ENCODE measurements at places on chromosomes 5 and 9.

- no peak for DNase-seq
These were observed 72.8 kb downstream of the TLE4 start for GRCh38 chr9:79644601-79645000.

GRCh38 chr9:114061292-114061691, 16.8 kb downstream of the AMBP start:
- DNase-seq: no peak

GRCh38 chr9:119873877-119874276, 504.6 kb upstream of the BRINP1 start:
- no peak for DNase-seq

DNA sequence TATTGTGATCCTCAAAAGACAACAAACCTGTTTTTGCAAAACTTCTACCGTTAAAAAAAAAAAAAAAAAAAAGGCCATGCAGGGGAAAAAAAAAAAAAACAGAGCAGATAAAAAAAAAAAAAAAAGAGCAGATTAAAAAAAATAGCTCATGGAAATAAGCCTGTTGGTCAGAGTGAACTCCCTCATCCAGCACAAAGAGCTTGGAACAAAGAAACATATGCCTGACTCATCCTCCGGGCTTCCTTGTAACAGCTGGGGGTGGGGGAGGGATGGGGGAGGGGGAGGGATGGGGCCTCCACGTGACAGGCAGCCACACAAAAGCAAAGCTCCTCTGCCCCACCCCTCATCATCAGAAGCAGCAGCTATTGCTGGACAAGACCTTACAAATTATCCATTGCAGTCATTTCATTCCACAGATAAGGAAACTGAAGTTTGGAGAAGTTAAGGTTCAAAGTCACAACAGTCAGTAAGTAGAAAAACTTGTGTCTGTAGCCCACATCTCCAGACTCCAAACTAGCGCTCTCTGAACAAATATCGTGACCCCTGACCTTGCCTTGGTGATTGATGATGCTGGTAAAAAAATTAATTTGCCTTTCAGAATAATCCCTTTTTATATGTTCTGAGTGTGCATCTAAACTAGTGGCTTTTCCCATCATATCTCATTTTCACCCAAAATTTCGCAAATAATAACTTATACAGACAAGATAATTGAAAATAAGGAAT, 38.9 kb downstream of the SLC35D2 start:
- DNase-seq: no peak

DNA sequence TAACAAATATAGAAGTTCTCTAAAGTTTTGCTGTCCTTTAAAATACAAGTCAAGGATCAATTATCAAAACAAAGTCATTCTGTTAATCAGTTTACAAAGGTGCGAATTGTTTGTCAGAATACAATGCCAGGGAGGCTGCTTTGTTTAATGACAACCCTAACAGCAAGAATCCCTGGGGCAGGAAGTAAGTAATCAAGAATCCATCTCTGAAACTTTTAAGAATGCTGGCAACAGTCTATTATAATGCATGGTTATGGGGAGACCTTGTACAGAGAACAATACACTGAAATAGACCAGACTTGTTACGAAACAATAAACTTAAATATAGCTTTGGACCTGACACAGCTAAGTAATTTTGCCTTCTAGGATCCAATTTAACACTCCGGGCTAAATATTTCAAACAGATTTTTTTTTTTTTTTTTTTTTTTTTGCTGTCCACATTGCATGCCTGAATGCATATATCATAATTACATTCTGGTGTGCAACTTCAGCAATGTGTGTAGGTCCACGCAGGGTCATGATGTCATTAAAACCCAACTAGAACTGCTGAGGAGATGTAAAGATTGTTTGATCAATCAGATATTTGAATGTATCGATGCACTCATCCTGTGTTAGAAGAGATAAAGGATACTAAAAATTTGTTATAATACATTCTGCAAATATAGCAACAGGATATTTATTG, 421.3 kb downstream of the CETN3 start:
- DNase-seq: no peak

GRCh38 chr9:37611961-37612360, 19.6 kb upstream of the TOMM5 start:
- no peak for DNase-seq

DNA sequence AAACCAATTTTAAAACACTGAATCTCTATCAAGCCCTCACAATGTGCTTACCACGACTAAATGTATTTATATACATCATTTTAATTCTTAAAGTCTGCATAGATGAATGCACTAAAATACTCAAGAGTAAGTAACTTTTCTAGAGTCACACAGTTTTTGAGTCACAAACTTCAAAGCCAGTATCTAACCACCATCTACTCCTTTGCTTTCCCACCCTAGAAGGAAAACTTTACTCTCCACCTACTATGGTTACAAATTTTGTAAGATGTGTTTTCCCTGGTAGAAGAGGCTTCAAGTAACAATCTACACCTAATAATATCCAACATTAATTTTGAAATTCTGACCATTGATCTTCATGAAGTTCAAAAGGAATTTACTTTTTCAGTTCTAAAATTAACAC, 18.7 kb downstream of the ZFAND5 start:
- DNase-seq: no peak

- DNase-seq: no peak
These were observed 60.3 kb upstream of the PARP8 start for GRCh38 chr5:50606179-50606578.

DNA sequence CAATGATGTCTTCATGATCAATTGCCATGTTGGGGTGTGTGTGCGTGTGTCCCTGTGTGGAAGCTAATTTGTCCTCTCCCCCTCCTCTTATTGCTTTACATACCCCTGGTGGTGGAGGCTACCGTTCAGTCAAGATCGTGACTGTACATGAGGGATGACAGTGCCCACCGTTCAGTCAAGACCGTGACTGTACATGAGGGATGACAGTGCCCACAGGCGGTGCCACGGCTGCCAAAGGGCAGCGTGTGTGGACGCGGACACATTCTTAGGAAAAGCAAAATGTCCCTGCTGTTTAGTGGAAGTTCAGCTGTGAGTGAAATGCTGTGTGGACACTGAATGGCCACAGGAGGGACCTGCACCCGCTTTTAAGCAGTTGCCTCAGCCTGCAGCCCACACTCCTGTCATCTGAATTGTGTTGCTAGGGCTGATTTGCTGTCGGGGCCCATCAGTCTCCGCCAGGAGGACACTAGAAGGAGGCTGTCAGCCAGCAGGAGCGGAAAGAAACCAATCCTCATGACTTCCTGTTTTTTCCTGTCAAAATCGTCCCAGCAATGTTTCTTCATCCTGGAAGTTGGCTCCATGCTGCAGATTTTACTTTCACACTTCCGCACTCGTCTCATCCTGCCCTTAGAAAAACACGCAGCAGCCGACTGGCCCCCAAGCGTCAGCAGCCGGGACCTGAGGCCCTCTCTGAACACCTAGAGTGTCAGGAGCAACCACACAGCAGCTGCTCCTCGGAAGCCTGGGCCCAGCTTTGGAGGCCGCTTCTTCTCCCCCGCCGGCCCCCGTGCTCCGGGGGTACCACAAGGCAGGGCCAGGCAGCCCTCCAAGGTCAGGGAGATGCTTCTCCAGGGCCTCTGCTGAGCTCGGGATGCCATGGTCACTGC, 9.1 kb downstream of the OR2V1 start:
- DNase-seq: no peak

DNA sequence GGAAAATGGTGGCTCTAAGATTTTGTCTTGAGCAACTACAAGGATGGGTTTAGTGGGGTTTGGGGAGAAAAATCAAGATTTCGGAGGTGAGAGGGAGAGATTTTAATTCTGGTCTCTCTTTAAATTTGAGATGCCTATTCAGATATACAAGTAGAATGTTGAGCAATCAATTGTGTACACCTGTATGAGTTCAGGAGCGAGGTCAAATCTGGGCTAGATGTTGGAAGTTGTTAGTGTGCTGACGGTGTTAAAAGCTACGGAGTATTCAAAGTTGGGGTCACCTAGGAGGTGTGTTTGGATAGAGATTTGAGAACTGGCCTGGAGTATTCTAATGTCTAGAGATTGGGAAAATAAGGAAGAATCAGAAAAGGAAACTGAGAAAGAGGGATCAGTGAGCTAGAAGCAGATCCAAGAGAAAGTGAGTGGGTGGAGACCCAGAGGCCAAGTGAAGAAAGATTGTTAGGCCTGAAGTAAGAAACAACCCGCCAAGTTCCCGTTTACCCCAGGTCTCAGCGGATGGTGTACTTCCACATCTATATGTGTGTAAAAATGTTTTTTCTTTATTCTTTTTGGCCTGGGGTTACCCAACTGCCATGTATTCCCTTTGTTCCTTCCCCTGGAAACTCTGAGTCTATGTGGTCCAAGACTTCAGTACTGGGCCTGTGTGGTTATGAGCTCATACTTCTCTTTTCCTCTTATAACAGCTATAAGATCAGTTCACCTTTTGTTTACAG, 11.9 kb upstream of the ARHGAP26 start:
- DNase-seq: no peak

GRCh38 chr9:17116400-17116837, 18.4 kb upstream of the CNTLN start:
- DNase-seq: no peak

DNA sequence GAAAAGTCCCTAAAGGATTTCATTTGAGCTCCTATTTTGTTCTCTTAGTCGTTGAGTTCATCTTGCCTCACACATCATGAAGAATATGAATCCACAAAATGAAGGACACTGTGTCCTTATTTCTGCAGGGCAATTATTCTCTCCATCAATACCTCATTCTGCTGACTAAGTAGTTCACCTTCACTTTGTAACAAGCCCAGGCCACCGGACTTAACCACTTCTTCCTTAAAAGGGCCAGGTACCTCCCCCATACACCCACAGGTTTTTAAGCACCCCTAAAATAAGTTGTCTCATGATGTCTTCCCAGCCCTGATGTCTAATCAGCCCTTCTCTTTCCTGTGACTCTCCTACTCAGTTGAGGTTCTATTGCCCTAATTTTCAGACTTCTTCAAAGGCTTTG, 67.1 kb upstream of the PLPP6 start:
- DNase-seq: no peak

GRCh38 chr9:114209151-114209550, 53.8 kb downstream of the COL27A1 start:
- DNase-seq: no peak

DNA sequence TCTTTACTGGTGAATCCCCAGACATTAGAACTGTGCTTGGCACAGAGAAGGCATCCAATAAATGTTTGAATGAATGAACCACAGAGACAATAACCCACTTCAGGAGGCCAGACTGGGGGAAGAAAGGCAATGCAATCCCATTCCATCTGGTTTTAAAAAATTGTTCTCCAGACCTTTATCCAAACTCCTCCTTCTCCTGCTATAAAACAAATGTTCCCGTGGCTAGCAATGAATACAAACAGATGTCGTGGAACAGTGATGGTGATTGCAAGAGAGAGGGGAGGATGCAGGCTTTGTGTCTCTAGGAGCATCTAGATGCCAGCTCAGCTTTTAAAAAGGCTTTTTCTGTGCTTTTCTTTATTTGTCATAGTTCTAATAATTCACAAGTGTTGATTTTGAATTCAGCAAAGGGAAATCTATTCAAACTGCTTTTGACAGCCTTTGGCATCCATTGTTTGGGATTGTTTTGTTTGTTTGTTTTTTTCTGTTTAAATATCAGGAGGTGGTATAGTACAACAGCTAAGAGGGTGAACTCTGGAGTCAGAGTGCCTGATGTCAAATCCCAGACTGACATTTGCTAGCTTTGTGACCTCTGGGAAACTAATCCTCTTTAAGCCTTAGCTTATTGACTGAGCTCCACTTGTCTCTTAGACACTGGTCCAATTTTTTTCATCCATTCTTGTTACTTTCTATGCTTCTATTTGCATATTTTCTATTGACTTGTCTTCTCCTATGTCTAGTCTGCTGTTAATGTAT, 59.1 kb downstream of the TNFSF15 start:
- DNase-seq: no peak

- no peak for DNase-seq
These were observed 291.7 kb downstream of the TRPM3 start for GRCh38 chr9:70829591-70830265.

DNA sequence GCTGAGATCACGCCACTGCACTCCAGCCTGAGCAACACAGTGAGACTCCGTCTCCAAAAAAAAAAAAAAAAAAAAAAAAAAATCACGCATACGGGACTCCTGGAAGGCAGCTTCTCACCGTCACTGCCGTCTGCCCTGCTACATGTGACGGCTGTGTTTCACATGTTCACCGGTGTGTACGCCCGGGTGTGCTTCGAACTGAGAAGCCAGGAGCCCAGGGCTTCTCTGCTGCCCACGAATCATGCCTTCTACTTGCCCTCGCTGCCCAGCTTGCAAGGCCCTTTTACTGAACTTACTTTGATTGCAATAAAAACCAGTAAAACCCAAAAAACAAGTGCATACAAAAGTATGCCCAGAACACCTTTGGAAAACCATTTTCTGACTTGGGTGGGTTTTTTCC, 5.8 kb upstream of the NKD2 start:
- DNase-seq: no peak

- DNase-seq: no peak
These were observed 448.3 kb downstream of the TLE4 start for GRCh38 chr9:80020056-80020455.

DNA sequence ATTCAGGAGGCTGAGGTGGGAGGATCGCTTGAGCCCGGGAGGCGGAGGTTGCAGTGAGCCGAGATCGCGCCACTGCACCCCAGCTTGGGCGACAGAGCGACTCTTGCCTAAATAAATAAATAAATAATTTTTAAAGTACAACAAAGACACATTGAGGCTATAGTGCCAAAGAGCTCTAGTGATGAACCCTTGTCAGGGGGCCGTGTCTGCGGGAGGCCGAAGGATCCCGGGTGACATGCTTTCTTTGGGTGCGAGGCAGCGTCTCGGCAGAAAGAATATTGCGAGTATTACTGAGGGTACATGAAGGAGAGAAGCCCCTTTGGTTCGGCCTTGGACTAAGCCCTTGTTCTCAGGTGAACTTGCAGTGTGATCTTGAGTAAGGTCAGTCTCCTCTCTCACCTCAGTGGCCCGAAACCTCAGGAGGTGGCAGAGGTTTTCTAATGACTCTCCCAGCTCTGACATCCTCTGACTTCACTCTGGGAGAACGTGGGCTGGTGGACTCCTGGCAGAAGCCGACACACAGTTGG, 397 bp upstream of the RECK start:
- DNase-seq: no peak

GRCh38 chr9:94643741-94644140, 4.4 kb upstream of the FBP1 start:
- DNase-seq: no peak

- DNase-seq: no peak
These were observed 40.8 kb downstream of the BICD2 start for GRCh38 chr9:92723801-92724323.

DNA sequence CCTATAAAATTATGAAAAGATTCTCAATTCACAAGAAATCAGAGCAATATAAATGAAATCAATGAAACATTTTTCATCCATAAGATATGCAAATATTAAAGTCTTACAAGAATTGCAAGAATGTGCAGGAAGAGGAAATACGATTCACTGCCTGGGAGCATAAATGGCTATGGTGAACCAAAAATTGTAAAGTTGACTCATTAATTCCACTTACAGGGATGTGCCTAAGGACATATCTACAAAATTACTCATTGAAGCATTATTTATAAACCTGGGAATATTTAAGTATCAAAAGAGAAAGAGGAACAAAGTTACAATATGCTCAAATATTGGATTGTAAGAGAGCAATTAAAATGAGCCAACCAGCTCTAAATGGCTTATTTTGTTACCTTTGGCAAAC, 6.9 kb upstream of the NIPSNAP3A start:
- DNase-seq: no peak

- no peak for DNase-seq
These were observed 15.5 kb downstream of the AKNA start for GRCh38 chr9:114371973-114372917.
